ENCODE measurements at places on chromosomes 4 and X.

- peak; percentile 76 for DNase-seq
Observed at GRCh38 chr4:109998867-109999584, 86.3 kb downstream of the EGF start.

DNA sequence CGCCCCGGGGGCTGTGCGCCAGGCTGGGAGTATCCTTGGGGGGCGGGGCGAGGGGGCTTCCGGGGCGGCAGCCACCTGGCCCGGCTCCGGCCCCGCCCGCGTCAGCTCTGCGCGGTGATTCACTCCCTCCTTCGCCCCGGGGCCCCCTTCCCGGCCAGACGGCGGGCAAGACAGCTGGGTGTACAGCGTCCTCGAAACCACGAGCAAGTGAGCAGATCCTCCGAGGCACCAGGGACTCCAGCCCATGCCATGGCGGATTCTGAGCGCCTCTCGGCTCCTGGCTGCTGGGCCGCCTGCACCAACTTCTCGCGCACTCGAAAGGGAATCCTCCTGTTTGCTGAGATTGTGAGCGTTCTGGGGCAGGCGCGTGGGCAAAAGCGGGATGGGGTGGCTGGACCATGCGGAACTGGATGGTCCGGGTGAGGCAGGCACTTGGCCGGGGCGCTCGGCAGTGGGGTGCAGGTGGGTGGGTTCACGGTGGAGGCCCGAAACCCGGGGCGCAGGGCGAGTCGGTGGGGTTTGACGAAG, at the start of gene PLP2:
Gene PLP2, plus strand, starts transcription at position 147 of the 528 bp plus-strand sequence. Its CDS starts 103 bp downstream, at position 250.
- peak; percentile 70 for DNase-seq

DNA sequence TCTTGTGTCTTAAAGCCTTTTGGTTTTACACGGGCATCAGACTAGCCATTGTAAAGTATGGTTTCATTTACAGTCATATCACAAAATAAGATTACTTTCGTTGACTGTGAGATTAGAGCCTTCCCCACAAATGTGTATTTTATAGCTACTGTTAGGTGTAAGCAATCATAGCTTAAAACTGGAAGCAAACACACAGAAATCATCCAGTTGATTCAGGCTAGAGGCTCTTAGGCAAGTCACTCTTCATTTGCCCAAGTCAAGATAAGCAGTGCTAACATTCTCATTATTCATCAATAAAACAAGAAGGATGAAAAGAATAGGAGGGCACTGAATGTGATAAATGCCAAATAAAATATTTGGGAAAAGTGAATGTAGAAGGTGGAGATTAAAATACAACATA, 448.7 kb upstream of the FAM241A start:
- DNase-seq, result no peak

DNA sequence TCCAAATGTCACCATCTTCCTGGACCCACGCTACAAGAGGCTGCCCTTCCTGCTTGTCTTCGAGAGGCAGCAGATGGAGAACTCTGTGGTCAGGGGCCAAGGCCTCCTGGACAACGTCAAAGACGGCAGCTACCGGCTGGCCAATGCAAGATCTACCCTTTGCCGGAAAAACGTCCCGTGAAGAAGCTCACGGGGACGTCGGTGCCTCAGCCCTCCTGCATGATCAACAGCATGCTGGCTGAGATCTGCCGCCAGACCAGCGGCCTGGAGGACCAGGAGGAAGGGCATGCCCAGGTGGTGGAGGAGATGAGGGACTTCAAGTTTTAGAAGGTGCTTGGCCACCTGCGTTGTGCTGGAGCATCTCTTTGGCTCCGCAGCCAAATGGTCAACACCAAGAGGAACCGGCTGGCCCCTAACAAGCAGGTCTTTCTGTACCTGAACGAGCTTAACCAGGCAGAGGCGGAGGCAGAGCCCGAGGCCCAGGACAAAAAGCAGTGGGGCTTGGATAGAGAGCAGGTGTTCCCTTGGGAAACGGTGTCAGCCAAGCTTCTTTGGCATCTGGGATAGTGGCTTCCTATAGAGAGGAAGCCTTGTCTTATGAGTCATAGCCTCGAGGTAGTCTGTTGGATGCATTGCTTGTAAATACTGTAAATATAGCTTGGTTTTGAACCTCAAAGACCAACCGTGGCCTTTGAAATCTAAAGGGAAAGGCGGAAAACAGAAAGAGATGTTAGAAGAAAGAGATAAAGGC, 94.8 kb upstream of the ELOVL6 start:
- no peak for DNase-seq

GRCh38 chrX:136191171-136191570, 43.8 kb downstream of the FHL1 start:
- no peak for DNase-seq

- no peak for DNase-seq
Observed at GRCh38 chrX:70289168-70289792, 447 bp downstream of the PDZD11 start.

DNA sequence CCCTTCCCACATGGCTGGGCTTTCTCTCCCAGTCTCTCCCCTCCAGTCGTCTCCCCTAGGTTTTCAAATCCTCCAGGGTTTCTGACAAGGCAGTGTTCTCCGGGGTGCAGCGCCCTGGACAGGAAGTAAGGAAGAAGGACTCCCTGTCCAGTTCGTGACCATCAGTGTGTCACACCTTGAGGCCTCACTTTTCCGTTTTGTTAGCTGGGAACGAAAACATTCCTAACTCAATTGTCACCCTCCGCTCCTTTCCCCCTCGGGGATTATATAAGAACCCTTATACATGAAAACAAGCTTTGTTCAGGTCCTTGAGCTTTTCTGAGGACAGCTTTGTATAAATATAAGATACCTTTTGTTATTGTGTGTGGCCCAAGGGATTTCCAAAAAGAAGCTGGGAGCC, 92.1 kb downstream of the KDR start:
- DNase-seq, result no peak

DNA sequence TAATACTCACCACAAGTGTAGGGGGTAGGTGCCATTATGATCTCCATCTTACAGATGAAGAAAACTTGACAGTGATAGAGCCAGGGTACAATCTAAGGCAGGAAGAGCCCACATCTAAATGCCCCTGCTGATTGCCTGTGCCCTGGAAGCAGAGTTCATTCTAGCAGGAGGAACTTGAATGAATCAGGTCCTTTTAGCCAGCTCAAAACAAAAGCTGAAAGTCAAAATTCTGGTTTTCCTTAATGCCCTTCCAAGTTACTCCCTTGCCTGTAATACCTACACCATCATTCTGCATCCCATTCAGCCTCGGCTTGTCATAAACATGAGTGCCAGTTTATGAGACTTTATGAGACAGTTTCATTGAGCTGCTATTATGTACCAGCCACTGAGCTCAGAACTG, 89.6 kb downstream of the SCD5 start:
- DNase-seq, result no peak

DNA sequence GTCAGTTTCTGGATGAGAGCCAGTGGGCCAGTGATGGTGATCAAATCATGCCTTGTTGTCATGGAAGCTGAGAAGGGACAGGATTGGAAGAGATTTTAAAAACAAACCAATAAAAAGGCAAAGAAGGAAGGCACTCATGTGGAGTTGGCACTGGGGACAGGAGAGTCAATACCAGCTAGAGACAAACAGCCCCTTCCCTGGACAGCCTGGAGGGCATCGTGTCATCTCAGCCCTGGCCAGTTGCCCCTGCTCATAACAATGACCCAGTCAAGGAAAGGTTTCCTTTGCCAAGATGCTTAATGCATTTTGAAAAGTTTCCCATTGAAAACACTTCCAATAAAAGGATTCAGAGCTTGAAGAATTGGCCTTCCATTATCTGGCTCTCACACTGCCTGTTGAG, 55.5 kb downstream of the SCML1 start:
- DNase-seq, result no peak

- DNase-seq, result no peak
Observed at GRCh38 chr4:18185491-18185890, 163.9 kb upstream of the LCORL start.

GRCh38 chrX:17769701-17770269, 32.5 kb downstream of the SCML1 start:
- peak; percentile 4 for DNase-seq

DNA sequence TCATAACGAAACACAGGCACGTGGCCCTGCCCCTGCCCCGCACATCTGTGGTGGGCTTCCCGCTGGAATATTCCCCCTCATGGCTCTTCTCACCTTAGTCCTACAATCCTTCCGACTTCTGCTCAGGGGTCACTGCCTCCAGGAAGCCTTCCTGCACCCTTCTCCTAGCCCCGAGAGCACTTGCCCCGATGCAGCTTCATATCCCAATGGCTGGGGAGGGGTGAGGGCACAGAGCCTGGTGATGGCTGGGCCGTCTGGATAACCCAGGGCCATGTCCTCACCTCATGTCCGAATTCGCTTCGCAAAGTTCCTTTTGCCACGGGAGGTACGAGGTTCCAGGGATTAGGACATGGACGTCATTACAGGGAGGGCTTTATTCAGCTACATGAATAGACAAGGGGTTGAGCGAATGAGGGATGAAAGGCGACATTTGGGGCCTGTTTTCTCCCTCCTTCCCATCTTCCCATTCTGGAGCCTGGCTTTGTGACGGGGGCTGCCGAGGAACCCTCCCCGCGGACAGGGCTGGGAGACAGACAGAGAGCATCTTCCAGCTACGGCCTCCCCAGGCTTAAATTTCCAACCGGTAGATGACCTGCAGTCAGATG, 35.5 kb upstream of the HMX1 start:
- DNase-seq, result no peak

DNA sequence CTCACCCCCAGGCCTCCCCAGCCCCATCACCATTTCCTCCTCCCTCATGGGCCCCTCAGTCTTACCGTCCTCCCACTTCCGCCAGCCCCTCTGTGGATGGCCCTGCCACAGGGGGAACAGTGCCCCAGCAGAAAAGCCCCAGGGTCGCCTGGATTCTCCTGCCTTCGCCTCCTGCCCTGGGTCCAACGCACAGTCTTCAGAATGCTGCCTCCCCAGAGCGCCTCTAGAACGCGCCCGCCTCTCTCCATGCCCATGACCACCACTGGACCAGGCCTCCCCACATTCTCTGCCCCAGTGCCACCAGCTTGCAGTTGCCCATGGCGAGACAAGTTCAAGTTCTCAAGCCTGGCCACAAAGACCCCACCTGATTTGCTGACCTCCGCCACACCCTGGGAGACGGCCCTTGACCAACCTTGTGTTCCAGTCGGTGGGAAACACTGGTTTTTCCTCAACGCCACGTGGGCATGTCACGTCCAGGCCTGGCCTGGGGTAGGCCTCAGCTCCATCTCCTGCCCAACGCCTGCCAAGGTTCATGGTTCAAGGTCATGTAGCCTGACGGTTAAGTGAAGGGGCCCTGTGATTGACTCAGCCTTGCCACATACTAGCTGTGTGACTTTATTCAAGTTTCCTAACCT, 634 bp upstream of the PLXNB3 start:
- DNase-seq, result no peak

GRCh38 chrX:134484039-134484438, 24.1 kb downstream of the HPRT1 start:
- peak; percentile 45 for DNase-seq

DNA sequence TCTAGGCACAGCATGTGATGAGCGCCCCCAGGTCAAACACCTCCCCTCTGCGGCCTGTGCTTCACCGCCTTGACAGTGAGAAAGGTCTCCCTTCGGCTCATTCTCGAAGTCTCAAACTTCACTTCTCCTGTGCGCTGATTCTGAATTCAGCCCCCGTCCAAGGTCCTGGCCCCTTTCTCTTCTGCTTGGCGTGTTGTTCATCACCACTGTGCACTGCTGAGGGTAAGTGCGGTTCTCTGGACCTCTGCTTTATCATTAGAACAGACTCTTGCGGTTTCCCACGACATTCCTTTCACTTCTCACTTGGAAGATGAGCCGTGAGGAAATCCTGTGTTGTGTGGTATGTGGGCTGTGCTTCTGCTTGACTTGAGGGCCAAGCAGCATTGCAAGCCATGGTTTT, 11.9 kb downstream of the HTT-AS start:
- no peak for DNase-seq

- no peak for DNase-seq
Observed at GRCh38 chrX:153866302-153867019, 19.5 kb downstream of the L1CAM start.

- no peak for DNase-seq
Observed at GRCh38 chr4:20430259-20430941, 178.7 kb downstream of the SLIT2 start.

GRCh38 chrX:16804923-16805464, 18.7 kb downstream of the TXLNG start:
- DNase-seq, result no peak

GRCh38 chrX:69759921-69760625, 144.2 kb downstream of the EDA start:
- DNase-seq, result no peak

GRCh38 chr4:184409502-184409901, 64.8 kb downstream of the IRF2 start:
- DNase-seq, result no peak

DNA sequence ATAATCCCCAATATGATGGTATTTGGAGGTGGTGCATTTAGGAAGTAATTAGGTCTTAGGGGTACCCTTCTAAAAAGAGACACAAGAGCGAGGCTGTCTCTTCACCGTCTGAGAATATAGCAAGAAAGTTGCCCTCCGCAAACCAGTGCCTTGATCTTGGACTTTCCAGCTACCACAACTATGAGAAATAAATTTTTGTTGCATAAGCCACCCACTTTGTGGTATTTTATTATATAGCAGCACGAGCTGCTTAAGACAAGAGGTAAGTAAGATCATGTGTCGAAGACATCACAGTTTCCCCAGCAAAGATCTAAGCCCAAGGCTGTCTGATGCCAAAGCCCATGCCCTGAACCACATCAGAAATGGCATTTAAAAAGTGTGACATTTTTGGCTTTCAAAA, 9.6 kb upstream of the EXOSC9 start:
- DNase-seq, result no peak

DNA sequence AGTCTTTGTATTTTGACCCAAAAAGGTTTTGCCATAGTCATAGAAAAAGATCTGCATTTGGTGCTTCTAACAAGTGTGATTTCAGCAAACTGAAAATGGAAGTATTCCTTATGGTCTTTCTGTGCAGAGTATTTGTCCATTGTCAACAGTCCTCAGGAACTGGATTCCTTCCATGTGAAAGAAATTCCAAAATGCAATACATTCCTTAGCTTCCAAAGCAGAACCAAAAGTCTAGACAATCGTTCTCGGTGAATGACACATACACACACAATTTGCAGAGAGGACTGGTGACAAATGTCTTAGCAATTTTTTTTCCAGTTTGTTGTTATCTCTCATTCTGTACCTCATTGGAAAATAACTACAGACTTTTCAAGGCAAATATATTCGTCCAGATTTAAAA, 562.2 kb upstream of the SLIT2 start:
- DNase-seq, result no peak

- DNase-seq, result no peak
Observed at GRCh38 chrX:10761447-10761846, 141.1 kb upstream of the MID1 start.

- DNase-seq, result no peak
Observed at GRCh38 chr4:176778491-176778890, 14.2 kb downstream of the VEGFC start.

DNA sequence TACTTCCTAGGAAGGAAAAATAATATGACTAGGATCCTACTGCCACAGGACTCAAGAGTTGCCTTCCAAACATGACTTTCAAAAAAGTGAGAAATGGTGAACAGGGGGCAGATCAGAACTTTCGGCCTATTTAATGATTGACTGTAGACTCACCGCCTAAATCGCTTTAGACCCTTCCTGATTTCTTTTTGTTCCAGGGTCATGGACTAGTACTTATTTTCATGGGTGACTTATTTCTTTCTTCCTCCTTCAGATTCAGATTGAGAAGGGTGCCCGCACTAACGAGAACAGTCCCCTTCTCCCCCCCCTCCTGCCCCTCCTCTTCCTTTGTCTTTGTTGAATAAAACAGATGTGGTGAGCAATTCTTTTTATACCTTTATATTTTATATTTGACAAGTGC, 48.0 kb upstream of the KLHL8 start:
- no peak for DNase-seq

GRCh38 chr4:2991243-2991642, 27.9 kb downstream of the GRK4 start:
- no peak for DNase-seq

- DNase-seq, result no peak
Observed at GRCh38 chr4:56704089-56704871, 23.2 kb upstream of the HOPX start.

Measured in CD4-positive, alpha-beta T cell treated with Interleukin-21 for 1 hour (primary cell).